Cortex of kidney (tissue), 1 donor: ENCODE measurements at places on chromosomes 11 and 22.

GRCh38 chr11:85534806-85535205 is 92.3 kb downstream of the DLG2 start:
- no peak for DNase-seq

DNA sequence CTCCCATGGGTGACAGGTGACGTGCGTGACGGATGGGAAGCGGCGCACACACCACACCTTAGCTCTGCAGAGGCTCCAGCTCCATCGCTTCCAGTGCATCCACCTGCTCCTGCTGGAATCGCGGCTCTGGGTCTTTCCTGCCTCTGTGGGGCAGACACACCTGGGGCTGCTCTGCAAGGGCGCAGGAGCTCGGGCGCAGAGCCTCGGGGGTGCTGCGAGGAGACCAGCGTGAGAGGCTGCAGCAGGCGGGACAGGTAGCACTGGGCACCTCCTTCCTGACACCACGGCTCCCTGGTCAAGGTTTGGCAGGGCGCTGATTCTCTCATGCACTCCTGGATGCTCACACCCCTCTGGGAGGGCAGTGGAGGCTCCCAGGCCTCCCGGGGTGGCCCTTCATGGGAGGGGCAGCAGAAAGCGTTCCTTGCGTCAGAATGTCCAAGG is 1494.3 kb downstream of the BRD1 start:
- DNase-seq, result no peak

DNA sequence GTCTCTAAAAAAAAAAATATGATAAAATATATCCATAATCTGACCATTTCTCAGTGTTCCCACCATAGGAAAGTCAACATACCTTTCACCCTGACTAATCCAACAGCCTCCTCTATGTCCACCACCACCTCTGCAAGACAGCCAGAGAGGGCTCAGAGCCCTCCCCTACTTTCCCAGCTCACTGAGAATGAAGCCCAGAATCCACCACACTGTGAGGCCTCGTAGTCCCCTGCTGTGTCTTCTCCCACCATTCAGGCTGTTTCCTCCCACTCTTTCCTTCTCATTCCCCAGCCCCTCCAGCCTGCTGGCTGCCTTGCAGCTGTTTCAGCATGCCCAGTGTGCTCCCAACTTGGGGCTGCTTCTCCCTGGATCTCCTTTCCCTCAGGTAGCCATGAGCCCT is 27.0 kb downstream of the SGSM3 start:
- DNase-seq, result no peak

DNA sequence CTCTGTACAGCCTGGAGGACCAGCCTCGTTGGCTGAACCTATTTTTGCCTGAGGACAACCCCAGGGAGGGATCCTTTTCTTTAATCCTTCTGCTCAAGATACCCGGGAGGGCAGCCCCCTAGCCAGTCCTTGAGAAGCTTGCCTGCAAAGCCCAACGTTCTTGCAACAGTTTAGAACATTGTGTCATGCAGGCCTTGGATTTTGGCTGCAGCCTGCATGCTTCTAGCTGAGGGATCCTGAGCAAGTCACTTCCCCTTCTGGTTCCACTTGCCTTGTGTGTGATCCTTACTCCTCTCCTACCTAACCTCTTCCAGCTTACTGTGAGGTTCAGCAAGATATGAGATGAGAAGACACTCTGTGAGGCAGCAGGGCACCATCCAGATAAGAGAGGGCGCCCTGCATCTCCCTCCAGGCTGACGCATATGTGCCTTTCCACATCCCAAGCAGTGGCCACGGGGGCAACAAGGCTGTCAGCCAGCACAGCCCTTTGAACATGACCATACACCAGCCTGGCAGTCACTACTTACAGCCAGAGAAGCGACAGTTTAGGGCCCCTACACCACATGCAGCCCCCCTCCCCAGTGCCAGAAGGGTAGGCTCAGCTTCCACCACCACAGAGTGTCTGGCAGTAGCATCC is 76.1 kb downstream of the C11orf58 start:
- DNase-seq, result no peak

- no peak for DNase-seq
Observed at GRCh38 chr11:127385071-127385470, 384.5 kb upstream of the KIRREL3 start.

DNA sequence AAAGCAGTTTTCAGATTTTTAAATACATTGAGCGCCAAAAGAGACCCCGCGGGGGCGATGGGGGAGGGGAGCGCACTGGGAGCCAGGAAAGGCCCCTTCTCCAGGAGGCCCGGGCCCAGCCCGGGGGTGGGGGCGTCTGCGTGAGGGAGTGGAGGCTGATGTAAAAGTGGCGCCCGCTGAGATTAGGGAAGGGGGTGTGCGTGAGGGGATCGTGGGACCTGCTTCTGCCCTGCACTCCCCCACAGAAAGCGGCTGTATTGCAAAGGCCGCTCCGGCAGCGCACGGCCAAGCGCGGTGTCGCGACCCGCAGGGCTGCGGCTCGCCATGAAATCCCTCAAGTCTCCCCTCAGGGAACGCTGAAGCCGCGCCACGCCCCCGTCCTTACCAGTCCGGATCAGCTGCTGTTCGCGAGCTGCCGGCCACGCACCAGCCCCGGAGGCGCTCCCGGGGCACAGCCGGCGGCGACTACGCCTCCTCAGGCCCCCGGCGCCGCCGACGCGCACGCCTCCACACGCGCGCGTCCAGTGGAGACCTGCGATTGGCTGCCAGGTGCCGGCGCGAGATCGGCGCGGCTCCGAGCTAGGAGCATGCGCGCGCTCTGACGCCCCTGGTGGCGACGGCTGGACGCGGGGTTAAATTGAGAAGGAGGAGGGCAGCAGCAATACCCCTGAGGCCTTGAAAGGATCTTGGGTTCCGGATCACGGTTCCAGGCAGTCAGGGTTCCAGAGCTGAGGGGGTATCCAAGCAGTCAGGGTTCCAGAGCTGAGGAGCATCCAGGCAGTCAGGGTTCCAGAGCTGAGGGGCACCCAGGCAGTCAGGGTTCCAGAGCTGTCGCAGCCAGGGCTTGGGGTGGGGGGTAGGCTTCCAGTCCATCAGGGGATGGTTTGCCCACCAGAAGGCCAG is at the start of gene ZNF280B:
Gene ZNF280B, minus strand, starts transcription at position 469 of the 903 bp plus-strand sequence. CDS start 19,344 bp downstream, outside the sequence.
- no peak for DNase-seq

DNA sequence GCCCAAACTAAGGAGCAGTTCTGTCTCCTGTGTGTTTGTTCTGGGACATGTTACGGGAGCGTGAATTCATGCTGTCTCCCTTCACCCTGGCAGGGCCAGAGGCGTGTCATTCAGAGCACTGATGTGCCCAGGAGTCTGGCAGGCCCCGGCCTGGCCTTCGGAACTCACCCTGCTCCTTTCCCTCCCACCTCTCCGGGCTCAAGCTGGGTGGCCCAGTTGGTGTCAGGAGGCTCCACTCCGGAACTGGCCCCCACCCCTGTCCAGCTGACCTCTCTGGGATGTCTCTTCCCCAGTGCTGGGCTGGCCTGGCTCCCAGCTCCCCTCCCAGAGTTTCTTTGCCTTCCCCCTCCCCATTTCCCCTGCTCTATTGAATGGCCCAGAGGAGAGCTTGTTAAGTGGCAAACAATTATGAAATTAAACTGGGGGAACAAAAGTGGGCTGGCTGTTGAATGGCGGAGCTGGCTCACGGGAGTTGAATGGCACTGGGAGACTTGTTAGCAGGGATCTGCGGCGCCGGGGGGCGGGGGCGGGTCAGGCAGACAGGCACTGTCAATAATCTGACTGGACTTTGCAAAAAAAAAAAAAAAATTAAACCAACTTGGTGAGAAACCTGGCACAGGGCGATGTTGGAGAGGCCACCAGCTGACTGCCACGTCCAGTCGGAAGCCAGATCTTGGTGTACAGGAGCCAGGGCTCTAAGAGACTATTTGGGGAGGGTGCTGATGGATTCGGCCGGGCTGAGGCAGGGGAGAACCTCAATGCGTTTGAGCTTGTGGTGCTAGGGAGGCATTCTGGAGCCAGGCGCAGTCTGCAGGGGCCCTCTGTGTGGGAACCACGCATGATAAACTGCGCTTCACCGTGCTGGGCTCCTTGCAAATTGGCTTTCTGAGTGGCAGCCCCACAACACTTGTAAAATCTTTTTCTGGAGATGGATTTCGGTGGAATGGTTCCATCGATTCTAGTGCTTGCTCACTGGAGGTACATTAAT is 1.3 kb downstream of the MPPED1 start:
- DNase-seq, result no peak

DNA sequence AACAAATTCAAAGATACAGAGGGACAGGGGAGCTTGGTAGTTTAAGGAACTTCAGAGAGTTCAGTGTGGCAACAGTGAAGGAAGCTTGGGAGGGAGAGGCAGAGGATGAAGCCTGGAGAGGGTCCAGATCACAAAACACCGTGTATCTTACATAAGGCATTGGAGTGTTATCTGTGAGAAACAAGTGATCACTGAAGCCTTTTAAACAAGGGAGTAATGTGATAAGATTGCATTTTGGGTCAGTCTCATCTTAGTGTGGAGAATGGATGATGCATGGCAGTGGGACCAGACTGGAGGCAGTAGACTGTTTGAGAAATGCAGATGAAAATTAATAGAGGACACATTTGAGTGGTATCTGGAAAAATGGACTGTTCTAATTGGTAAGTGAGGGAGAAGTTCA is 79.4 kb downstream of the EXT2 start:
- no peak for DNase-seq

GRCh38 chr22:37582526-37582925 is 2.6 kb upstream of the LGALS2 start:
- no peak for DNase-seq

- no peak for DNase-seq
Observed at GRCh38 chr22:32874976-32875375, 73.5 kb downstream of the TIMP3 start.

GRCh38 chr11:134519788-134520187 is 107.7 kb upstream of the B3GAT1 start:
- DNase-seq, result no peak

- DNase-seq, result no peak
Observed at GRCh38 chr11:24515632-24516031, 18.8 kb downstream of the LUZP2 start.

- DNase-seq, result no peak
Observed at GRCh38 chr22:48647606-48648515, 1179.8 kb downstream of the BRD1 start.

- DNase-seq, result no peak
Observed at GRCh38 chr11:102813484-102813883, 15.5 kb upstream of the MMP1 start.

DNA sequence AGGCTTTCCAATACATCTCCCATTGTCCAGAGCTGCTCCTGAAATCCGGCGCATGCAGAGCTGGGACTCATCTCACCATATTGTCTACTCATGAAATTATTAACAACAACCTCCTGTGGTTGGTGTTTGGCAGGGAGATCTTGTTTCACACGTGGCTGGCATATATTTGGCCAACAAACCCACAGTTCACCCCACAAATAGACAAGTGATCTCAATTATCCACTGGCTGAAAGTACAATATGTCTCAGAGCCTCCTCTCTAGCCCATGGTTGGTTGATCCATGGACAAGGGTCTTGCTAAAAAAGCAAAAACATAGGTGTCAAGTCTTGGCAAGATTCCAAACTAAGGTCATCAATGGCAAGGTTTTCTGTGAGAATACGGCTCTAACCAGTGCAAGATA is 386.9 kb downstream of the ETS1 start:
- DNase-seq, result no peak

- DNase-seq, result no peak
Observed at GRCh38 chr11:128551611-128552335, 35.6 kb downstream of the ETS1 start.

GRCh38 chr11:61893981-61894380 is 2.6 kb upstream of the FADS3 start:
- no peak for DNase-seq

DNA sequence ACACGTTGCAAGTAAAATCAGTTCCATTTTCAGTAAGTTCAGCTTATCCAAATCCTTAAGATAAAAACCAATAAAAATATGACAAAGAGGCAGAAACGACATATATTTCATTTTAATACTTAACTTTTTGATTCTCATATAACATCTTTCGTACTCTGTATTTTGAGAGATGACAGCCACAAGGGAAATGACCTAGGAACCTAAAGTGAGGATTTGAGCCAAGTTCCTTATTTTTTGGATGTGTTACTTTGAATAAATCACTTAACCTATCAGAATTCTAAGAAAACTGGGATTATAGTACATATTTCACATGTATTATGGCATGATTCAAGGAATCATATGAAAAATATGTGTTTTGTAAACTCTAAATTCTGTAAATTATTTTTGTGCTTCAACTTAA is 143.6 kb upstream of the TRPC6 start:
- DNase-seq, result no peak

DNA sequence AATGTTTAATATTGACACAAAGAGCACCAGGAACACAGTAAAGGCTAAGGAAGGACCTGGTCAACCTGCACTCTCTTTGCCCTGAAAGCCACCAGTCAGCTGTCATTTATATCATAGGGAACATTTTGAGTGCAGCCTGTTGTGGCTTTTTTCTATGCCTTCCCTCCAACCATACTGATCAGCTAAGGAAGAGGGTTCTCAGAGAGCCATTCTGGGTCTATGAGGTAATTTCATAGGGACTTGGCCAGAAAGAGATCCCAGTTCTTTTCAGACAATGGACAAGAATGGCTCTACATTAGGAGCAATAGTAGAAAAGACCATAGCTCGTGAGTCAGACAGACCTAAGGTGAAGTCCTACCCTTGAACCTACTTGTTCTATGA is 132.8 kb downstream of the CCDC34 start:
- DNase-seq, result no peak

- DNase-seq, result no peak
Observed at GRCh38 chr22:31826443-31826842, 72.6 kb downstream of the DEPDC5 start.

DNA sequence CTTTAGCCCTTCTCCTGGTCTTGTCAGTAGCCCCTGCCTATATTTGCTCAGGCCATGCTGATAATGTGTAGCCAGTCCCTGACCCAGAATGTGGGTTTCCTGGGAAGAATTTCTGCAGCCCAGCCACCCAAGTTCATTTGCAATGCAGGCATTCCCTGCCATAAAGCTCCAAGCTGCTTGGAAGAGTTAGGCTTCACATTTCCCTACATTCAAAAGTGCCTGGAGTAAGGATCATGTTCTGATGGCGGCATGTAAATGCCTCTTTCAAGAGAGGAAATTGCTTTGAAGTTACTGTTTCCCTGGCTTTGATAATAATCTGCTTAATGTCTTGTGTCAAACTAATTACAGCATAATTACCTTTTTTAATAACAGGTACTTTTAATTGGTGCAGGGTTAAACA is 266.1 kb downstream of the MIAT start:
- no peak for DNase-seq

- DNase-seq, result no peak
Observed at GRCh38 chr11:112784323-112785073, 176.7 kb upstream of the NCAM1 start.
